ENCODE measurements at places on chromosomes 7 and 10. TPM values are rescaled to one million over a fixed set of nuclear protein-coding genes. Genes with fewer than 3 reads are reported as not detected.

The CEP41 gene
- total RNA-seq = 27.8 TPM

The SFMBT2 gene
- 3.0 TPM for total RNA-seq

- DNase-seq = no peak
These were observed 89.0 kb downstream of the UNCX start for GRCh38 chr7:1321411-1322239.

- no peak for DNase-seq
These were observed 203.0 kb downstream of the HIBADH start for GRCh38 chr7:27459731-27460053.

GRCh38 chr7:149036676-149037075 is 8.4 kb upstream of the PDIA4 start:
- DNase-seq = no peak

GRCh38 chr7:17371671-17372524 is 73.4 kb downstream of the AHR start:
- DNase-seq = peak; percentile 90

DNA sequence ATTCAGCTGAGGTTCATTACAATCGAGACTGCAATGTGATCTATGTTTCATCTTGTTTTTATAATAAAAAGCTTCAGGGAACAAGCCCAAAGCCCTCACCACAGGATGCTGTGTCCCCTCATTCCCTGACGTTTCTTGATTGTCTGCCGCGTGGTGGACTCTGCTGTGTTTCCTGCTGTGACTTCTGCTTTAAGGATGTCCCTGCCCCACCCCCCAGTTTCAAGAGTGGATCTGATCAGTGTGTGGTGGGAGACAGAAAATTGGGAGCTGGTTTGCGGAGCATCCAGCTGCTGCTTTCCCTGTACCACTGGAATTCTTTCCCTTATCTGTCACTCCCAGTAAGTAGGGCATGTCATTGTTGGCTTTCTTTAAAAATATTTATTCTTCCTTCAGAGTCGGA is 86.2 kb downstream of the CREM start:
- no peak for DNase-seq

DNA sequence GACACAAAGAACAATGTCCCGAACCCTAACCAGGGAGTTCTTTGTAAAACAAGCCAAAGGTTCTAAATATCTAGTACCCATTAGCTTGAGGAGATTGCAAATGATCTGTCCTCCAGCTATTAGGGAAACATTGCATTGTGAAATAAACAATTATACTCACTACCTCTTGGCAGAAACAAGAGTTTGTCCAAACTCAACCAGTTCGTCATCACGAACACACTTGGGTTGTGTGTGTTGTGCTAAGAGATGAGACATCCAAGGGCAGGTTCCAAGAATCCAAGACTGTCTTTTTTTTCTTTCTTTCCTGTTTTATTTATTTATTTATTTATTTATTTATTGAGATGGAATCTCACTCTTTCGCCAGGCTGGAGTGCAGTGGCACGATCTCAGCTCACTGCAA is 793.1 kb upstream of the AUTS2 start:
- no peak for DNase-seq

DNA sequence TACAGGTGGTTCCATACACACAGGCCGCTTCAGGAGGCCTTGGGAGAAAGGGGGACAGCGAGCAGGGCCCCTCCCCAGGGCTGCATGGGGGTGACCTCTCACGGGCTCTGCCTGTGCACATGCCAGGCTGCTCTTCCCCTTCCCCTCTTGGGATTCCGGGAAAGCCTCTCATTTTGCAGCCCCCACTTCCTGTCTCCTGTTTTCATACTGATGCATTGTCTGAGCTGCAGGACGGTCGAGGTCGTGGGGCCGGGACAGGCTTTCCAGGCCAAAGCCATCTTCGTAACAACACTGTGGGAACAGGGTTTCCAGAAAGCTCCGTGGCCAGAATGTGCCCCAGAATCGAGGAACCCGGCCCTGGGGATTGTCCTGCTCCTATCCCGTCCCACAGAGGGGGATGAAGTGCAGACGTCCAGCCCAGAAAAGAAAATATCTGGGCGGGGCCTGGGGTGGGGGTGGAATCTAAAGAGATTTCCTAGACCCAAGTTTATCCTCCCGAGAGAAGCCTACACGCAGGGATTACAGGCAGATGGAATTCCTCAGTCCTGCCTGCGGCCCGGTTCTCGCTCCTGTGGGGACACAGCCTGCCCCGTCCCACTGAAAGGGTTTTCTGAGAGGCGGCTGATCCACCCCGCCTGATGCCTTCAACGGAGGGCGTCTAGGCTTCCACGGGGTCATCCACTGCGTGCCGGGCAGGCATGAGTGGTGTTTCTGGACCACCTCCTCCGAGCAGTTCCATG is 29.5 kb upstream of the DNAAF5 start:
- DNase-seq = no peak

Data from kidney epithelial cell (primary cell).